ENCODE measurements at places on chromosomes 3 and 15.

DNA sequence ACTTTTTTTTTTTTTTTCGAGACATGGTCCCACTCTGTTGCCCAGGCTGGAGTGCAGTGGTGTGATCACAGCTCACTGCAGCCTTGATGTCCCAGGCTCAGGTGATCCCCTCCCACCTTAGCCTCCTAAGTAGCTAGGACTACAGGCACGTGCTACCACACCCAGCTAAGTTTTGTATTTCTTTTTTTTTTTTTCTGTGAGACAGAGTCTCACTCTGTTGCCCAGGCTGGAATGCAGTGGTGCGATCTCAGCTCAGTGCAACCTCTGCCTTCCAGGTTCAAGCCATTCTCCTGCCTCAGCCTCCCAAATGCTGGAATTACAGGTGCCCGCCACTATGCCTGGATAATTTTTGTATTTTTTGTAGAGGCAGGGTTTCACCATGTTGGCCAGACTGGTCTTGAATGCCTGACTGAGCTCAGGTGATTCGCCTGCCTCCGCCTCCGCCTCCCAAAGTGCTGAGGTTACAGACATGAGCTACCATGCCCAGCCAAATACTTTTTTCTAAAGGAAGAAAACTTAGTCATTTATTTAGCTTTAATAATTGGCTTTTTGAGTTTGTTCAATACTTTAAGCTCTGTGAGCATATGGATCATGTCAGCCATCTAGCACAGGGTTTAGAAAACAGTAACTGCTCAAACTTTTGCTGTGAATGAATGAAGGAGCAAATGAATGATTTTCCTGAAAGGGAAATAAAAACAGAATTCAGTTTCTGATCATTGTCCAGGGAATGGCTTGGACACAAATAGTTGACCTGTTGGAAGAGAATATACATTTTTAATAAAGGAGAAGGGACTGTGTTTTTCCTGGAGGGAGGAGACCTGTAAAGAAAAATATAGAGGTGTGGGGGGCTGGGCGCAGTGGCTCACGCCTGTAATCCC lies 26.0 kb downstream of the UBE2E1 start:
- no peak for DNase-seq

DNA sequence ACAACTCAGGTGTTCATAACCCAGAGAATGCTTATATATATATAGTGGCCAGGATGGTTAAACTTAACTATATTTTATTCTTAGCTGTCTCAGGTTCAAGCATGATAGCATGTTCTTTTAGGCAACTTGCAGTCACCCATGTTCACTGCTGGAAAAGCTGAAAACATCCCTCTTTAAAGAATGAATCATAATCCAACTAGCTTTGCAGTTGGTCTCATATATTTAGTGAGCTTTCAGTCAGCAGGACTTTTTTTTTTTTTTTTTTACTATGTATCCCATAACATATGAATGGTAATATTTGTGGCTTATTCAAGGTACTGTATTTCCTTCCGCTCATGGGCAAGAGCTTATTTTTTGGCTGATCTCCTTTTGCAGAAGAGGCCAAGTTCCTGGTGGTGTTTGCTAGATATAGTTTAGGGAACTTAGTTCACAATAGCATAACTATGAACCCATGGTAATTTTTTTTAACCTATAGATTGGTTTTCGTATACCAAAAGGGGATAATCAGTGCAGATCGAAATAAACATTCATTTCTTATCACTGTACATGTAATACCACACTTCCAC lies 77.6 kb downstream of the CMSS1 start:
- no peak for DNase-seq

GRCh38 chr3:129036222-129037092 lies 24.1 kb upstream of the GP9 start:
- no peak for DNase-seq

GRCh38 chr15:90607361-90607760 lies 77.6 kb downstream of the CRTC3 start:
- no peak for DNase-seq

DNA sequence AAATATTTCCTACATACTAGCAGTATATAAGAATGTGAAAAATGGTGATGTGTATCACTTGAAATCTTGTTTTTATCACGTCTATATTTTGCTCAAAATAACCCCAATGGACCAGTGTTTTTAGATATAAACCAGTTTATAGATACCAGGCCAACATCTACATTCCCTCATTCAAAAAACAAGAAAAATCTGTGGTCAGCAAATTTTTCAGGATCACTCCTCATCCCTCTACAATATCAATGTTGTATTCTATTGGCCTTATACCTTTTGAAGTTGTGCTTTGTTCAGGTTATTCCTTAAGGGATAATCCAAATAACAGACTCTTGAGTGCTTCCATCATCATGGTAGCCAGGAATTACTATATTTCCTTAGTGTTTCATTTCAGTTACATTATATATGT lies 332.9 kb upstream of the ARRDC4 start:
- DNase-seq = no peak

GRCh38 chr3:24405057-24405456 lies 89.6 kb downstream of the THRB start:
- no peak for DNase-seq

DNA sequence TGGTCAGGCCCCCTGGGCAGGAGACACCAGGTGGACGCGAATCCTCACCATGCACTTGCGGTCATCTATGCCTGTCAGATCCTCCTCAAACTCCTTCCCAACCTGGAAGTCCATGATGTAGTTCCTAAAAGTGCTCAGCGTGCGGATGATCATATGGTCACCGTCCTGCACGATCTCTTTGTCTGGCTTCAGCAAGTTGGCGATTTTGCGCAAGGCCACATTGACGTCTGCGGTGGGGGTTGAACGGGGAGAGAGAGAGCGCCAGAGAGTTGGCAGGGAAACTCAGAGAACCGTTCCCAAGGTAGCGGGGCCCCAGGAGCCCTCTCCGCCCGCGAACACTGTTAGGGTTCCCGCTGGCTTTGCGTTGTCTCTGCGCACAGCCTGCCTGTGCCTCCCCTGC lies 809 bp downstream of the RBP1 start:
- no peak for DNase-seq

GRCh38 chr15:71945012-71945411 lies 134.7 kb downstream of the NR2E3 start:
- DNase-seq = no peak

GRCh38 chr15:84795186-84795585 lies 22.0 kb upstream of the ALPK3 start:
- DNase-seq = no peak

DNA sequence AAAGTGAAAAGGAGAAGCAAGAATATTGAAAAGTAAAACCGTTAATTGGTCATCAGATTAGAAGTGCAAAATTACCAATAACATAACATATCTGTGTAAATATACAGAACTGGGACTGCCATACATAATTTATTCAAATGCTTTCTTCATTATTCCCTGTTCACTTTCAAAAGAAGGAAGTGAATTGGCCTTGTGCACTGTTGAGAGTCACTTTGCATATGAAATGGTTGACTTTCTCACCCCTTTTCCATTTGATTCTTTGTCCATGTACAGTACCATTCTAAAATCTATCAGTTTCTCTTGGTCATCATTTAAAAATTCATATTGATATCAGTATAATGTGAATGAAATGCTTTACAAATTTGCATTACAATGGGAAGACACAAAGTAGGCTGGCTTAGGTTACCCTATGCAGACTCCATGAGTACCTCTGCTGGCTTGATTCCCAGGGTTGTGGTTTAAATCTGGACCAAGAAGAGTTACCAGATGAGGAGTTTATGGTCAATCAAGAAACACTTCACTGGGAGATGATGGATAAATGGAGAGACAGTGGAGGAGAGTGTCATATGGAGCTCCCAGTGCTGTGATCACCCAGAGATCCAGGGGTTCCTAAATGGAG lies 210.9 kb upstream of the TOPAZ1 start:
- DNase-seq = no peak

GRCh38 chr15:77251662-77252061 lies 168.2 kb downstream of the PEAK1 start:
- no peak for DNase-seq

DNA sequence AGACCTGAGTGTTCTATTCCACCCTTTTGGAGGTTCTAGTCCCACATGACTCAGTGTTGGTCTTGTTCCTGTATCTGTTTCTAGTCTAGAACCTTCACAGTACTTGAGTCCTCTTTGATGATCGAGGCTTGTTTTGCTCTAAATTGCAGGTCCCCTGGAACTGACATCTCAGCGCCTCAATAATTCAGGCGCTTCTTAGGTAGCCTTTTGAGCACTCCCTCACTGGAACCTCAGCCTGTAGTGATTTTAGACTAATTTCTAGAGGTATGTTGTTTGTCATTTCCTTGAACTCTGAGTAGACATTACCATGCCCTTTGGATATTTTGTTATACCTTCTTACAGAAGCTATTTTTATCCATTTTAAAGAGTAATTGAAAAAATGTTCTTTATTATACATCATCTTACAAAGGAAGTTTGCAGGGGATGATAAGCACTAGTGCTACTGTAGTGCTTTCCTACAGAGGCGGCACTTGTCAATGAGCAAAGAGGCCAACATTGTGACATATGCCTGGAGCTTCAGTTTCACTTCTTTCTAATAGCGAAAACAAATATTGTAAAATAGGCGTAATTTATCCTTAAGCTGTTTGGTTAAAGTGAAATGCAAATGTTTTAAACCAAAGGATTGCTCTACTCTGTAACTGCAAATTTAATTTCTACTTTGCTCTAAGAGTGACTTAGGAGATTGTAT lies 75.7 kb downstream of the EFL1 start:
- DNase-seq = no peak

GRCh38 chr15:65902373-65902772 lies 33.1 kb downstream of the RAB11A start:
- no peak for DNase-seq

DNA sequence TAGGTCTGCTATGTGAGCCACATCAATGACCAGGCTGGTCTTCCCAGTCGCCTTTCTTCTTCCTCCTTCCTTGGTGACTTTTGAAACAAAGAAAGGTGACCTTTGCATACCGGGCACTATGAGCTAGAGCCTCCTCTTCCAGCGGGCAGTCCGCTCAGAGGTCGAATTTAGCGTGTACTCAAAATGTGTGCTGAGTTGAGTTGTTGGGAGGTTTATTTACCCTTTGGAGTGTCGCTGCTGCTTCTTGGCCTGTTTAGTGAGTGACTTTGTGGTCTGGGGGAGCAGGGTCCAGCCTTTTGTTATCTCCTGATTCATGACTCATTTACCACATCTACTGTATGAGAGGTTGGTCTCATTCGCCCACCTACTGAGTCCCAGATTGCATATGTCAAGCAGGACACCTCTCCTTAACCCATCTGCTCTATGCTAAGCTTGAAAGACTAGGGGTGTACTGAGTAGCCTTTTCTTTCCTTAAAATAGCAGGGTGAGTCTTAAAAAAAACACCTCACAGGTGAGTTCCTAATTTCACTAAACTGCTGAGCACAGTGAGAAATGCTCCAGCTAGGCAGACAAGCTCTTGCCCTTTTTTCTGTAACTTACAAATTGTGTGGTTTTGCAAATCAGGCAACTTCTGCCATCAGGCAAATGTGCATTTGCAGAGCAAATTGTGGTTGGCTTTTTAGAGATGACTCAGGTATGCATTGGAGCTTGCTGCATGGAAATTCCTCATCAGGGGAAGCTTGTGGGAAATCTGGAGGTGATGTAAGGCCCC lies 3.2 kb upstream of the SIAH2 start:
- no peak for DNase-seq

DNA sequence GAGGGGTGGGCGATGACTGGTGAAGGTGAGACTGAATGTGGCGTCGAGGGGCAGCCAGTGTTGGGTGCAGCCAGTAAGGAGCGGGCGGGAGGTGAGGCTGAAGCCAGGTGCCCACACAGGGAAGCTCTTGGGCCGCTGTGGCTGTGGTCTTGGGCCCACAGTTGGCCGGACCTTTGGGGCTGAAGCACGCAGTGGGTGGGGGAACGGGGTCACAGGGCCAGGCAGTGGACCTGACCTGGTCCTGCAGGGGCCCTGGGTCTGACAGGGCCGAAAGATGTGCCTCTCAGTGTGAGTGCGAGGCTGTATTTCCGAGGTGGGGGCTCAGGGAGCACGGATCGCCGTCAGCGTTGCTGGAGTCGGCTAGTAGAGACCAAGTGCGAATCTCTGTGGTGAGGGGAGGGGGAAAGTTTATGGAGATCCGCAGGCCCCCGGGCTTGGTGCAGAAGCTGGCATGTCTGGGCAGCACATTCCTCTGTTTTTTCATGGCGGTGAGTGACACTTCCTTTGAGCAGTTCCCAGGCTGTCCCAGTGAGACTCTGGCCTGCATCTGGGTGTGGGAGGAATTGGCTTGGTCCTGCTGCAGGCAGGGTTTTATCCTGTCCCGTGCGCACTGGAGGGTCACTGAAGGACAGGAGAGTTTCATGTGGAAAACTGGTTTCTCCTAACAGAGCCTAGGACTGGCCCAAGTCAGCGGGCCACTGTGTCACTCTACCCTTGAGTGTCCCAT lies 100.8 kb downstream of the TMEM266 start:
- no peak for DNase-seq

DNA sequence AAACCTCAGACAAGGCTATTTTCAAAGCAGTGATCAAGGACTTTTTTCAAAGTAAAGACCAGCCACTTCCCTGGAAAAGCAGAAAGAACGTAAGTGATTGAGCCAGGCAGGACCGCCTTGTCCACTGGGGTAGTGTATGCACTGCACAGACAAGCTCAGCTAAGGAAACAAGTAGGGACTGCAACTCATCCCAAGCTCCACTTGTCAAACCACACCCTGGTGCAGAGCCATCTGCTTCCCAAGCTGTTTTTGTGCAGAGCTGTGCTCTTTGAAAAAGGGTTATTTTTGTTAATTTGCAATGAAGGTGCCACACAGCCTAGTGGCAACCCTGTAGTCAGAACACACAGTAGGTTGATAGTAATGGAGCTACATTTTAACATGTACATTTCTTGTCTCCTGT lies 193.3 kb downstream of the ADAMTS9 start:
- DNase-seq = no peak

- DNase-seq = no peak
Measured at GRCh38 chr3:139655909-139656595, 21.7 kb downstream of the NMNAT3 start.

- DNase-seq = no peak
Measured at GRCh38 chr15:62060896-62061280, 641 bp upstream of the VPS13C start.

- DNase-seq = no peak
Measured at GRCh38 chr15:30794388-30794787, 109.3 kb upstream of the FAN1 start.

- no peak for DNase-seq
Measured at GRCh38 chr3:36248374-36248773, 131.9 kb upstream of the STAC start.

- no peak for DNase-seq
Measured at GRCh38 chr3:129439226-129439816, 427 bp downstream of the MBD4 start.

GRCh38 chr3:42118762-42119361 lies 27.7 kb downstream of the TRAK1 start:
- DNase-seq = peak; percentile 9

Data from NCI-H2227 treated with DMSO at 0.1 percent for 48 hours (cell line).